Fibroblast of villous mesenchyme (primary cell): ENCODE measurements at places on chromosomes 5 and 9. TPM values are rescaled to one million over a fixed set of nuclear protein-coding genes. Genes with fewer than 3 reads are reported as not detected.

DNA sequence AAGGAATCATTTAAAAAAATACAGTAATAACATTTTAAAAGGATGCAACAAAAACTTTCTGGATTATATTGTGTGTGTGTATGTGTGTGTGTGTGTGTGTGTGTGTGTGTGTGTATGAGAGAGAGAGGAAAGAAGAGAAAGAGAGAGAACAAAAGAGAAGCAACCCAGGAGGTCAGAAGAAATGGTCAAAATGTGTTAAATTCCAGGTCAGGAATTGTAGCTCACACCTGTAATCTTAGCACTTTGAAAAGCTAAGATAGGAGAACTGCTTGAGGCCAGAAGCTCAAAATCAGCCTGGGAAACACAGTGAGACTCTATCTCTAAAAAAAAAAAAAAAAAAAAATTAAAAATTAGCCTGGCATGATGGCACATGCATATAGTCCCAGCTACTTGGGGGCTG, 311.8 kb upstream of the CDH12 start:
- no peak for DNase-seq

DNA sequence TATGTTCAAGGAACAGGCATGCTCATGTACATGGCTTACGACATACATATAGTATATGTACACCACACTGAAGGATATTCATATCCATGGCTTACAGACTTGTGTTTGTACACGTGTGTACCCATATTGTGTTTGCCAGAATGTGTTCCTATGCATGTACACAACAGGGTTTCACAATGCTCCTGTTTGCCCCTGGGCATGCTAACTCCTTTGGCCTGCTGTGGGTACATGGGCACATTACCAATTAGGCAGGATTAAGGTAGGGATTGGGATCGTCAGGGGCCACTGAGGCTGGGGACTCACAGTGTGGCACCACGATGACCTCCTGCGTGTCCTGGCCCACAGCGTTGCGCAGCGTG, 26.2 kb downstream of the PDGFRB start:
- DNase-seq = no peak

DNA sequence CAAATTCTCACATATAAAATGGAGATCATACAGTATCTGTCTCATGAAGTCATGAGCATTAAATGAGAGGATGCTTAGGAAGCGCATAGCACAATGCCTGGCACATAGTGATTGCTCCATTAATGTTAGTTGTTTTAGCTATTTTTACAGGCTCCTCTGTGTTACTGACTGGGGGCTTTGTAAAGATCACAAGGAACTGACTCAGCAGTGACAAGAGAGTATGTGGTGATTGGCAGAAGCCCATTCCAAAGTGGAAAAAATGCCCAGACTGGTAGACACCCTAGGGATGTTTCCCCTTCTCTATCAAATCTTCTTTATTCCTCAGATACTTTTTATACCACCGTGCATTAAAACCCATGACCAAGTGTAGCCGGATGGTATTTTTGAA, 33.5 kb downstream of the ABLIM3 start:
- DNase-seq = no peak

DNA sequence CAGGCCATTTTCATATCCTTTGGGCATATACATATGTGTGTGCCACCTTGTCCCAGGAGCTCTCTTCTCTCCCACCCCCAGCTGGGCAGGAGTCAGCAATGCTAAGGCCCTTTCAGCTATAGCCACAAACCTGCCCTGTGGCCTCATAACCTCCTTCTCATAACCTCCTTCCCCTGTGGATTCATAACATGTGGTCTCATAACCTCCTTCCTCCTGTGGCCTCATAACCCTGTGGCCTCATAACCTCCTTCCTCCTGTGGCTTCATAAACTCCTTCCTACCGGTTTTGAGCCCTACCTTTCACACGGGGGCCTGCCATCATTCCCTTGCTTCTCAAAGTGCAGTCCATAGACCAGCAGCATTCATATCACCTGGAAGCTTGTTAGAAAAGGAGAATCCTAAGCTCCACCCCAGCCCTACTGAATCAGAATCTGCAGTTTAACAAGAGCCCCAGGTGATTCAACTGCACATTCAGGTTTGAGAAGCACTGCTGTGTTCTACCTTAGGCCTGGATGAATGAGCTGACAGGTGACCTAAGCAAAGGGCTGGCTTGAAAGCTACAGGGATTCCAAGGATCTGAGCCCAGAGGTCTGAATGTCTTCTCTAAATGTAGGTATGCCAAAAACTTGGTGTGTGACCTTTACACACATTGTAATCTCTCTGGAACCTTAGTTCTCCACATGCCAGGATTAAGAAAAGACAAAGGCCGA, 41.9 kb upstream of the PLPP6 start:
- DNase-seq = no peak

- no peak for DNase-seq
These were observed 9.9 kb upstream of the CD180 start for GRCh38 chr5:67206461-67206860.

DNA sequence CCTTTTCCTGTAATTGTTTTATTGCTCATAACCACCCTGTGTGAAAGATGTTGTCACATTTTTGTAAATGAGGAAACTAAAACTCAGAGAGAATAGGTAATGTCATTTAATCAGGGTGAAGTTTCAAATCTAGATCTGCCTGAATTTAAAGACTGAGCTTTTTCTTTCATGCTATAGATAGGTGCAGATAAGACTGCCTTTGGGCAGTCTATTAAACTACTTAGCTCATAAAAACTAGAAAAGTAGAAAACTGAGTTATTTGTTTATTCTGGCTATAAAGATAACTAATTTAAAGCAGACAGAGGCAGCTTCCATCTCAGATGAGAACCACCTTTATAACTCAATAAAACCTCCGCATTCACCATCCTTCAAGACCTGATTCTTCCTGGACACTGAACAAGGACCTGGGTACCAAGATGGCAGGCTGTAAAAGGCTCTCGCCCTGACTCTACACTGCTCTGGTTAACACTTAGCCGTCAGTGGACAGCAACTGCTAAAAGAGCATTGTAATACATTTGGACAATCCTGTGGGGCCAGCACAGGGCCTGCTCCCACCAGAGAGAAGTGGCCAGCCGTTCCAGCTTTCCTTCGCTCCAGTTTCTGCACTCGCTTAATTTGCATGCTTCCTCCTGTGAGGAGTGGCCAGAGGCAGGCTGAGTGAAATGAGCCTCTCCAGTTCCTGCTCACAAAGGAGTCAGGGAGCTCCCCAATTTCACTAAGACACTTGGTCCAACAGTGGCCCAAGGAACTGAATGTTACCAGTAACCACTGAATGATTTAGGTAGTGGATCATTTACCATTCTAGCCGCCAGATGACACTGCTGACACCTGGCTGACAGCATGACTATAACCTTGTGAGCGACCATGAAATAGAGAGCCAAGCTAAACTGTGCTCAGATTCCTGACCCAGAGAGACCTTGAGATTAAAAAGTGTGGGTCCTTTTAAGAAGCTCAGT, 566.4 kb downstream of the EFNA5 start:
- no peak for DNase-seq

- no peak for DNase-seq
These were observed 1.6 kb upstream of the GALT start for GRCh38 chr9:34644766-34645314.

DNA sequence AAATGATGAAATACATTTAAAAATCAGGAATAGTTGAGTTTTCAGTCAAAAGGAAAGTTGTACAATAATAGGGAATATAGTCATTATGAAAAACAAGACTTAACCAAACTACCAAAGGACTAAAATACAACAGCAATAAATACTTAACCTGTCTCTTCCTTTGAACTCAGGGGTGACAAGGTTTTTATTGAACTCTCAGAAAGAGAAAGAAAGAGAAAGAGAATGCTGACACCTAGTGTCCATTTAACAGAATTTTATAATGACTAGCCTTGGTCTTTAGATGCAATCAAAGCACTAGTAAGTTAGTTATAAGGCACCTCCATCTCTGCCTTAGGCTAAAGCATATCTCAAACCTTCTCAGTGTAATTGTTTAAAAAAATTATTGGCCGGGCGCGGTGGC, 47.5 kb downstream of the UIMC1 start:
- peak; percentile 46 for DNase-seq

DNA sequence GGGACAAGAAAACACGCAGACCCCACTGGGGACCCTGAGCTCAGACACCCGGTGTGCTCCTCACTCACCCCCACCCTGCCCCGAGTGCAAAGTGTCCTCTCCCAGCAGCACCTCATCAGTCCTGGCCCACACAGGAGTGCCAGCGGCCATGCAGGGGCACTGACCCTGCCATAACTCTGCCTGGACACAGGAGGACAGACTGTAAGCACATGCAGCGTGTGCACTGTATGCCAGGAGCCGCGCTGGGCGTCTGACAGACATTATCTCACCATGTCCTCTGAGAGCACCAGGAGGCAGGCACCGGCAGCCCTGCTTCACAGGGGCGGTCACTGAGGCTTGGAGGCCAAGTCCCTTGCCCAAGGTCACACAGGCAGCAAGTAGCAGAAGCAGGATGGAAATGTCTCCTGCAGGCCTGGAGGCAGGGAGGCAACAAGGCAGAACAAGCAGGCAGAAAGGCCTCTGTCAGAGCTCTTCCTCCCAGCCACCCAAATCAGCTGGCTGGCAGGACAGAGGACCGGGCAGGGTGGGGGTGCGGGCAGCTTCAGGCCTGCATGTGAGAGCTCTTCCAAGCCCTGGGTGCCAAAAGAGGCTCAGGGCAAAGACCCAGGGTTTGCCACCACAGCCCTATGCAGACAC, 8.4 kb downstream of the EEIG1 start:
- no peak for DNase-seq

- no peak for DNase-seq
These were observed 297.5 kb upstream of the COX7C start for GRCh38 chr5:86320266-86320665.

DNA sequence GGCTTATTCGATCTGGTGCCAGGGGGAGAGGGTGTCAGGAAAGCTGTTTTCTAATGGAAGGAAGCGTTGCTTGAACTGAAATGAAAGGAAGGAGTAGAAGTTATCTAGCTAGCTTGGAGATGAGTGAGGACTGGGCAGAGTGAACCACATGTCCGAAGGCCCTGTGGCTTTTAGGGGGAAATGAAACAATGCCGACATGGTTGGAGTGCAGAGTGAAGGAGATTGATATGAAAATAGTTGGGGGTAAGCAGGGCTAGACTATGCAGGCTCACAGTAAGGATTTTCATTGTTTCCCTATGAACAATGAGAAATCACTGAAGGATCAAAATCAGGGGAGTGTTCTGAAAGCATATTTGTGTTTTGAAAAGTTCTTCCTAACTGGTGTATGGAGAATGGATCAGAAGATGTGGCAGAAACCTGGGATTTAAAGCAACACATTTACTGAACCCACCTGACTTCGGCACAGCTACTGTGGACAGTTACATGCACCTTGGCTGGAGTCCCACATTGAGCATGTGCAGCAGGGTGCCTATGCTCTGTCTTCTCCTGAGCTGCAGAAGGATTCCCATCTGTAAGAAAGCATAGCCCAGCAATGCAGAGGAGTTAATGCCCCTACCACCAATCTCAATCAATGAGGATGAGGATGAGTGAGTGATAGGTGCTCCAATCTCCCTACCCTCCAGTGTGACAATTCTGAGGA, 144.4 kb upstream of the TBCA start:
- DNase-seq = no peak

- DNase-seq = peak; percentile 66
These were observed 39.6 kb upstream of the IDNK start for GRCh38 chr9:83583151-83584014.

GRCh38 chr5:87438231-87438630, 25.5 kb upstream of the CCNH start:
- no peak for DNase-seq

DNA sequence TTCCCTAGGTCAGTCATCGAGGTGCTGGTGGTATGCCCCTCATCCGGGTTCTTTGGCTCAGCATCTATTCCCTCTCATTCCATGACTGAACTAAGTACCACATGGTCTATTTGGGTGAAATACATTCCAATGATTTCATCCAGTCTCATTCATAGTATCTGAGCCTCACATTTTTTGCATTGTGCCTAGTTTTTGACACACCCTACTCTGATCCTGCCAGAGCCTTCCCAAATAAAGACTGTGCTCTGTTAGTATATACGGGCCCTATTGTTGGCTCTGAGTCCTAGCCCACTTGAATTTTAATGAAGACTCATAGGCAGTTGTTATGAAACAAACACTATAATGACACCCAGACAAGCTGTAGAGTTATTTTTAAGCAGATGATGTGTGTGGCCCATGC, 740.7 kb downstream of the CETN3 start:
- no peak for DNase-seq

DNA sequence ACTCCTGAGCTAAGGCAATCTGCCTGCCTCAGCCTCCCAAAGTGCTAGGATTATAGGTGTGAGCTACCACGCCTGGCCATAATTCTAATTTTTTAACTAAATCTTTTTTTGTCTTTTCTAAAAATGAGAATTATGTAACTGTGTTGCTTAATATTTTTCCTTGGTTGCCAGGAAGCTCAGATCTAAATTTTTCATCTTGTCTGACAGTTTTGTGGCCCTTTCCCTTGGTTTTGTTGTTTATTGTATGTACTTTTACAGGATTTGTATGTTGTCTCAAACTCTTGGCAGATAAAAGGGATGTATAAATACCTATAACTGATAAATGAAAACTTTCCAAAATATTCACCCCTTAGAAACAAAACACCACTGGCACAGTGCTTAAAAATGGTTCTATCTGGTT, 88.2 kb upstream of the KLF9 start:
- peak; percentile 87 for DNase-seq

GRCh38 chr5:62111428-62111827, 194.6 kb upstream of the KIF2A start:
- no peak for DNase-seq

GRCh38 chr5:153237671-153238332, 252.7 kb upstream of the GRIA1 start:
- no peak for DNase-seq

- DNase-seq = no peak
These were observed 158.1 kb downstream of the NPR3 start for GRCh38 chr5:32869216-32869615.

GRCh38 chr5:53552561-53552960, 7.9 kb upstream of the NDUFS4 start:
- DNase-seq = no peak

- DNase-seq = no peak
These were observed 416 bp upstream of the PAIP2 start for GRCh38 chr5:139341187-139341688.

The KCNV2 gene
- total RNA-seq = not detected in 2 replicates

The SPRY4 gene
- total RNA-seq = 22.9 and 23.2 TPM in 2 replicates

The CCDC192 gene
- total RNA-seq = not detected in 2 replicates

The LCP2 gene
- total RNA-seq = not detected in 2 replicates

The LCN1 gene
- not detected in 2 replicates for total RNA-seq

The ADAMTSL1 gene
- 3.0 and 10.0 TPM in 2 replicates for total RNA-seq

The TMEM141 gene
- total RNA-seq = 33.5 and 39.7 TPM in 2 replicates
